Endodermal cell (in vitro differentiated cells): ENCODE measurements at places on chromosomes 7 and 10.
A peak's percentile ranks its signal among the peaks of the same experiment; 100 is the strongest.

DNA sequence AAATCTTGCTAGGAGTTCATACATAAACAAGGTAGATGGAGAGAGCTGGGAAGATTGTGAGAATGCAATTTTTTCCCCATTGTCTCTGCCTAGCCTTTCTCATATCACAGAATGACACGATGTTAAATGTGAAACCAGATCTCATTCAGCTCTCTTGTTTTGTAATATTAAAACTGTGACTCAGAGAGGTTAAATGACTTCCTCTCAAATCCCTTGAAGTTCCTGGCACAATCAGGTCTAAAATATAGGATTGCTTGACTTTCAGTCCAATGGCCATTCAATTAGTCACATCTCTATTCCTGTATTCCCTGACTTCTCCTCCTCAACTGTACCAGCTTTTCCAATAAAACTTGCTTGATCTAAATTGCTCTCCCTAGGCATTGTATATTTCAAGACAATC is 3.1 kb downstream of the ANKRD22 start:
- no peak for DNase-seq

DNA sequence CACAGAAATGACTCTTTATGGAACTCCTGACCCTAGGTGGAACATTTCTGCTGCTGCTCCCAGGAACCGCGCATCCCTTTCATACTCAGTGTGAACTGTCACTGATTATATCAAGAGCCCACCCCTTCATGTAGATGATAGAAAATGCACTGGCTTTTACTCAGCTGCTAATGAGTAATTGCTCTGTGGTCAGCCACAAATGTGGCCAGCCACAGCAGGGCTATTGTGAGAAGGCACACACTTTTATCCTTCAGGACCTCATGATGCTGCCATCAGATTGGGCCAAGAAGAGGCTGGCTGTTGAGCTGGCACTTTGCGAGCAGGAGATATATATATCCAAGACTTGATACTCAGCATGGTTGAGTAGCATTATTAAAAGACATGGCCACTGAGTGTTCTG is 124.7 kb downstream of the CFAP58 start:
- DNase-seq: no peak

DNA sequence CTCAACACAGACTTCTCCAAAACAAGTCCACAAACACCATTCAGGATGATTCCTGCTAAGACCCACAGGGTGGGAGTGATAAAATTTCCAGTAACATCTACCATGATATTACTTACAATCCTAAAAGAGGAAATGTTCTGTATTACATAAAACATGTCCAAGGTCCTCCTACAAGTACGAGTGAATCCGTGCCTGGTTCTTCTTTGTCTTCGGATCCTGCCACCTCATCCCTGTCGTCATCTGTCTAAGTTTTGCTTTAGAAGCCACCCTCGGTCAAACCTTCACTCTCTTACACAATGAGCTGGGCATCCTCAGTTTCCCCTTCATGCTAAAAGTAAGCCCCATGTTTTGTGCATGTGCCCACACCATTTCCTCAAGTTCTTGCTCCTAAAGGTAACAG is 279.0 kb downstream of the KCNMA1 start:
- DNase-seq: no peak

GRCh38 chr10:133088179-133088955 is 643 bp downstream of the ADGRA1 start:
- peak; percentile 70 for DNase-seq

GRCh38 chr10:106053061-106053460 is 1111.4 kb downstream of the SORCS1 start:
- no peak for DNase-seq

DNA sequence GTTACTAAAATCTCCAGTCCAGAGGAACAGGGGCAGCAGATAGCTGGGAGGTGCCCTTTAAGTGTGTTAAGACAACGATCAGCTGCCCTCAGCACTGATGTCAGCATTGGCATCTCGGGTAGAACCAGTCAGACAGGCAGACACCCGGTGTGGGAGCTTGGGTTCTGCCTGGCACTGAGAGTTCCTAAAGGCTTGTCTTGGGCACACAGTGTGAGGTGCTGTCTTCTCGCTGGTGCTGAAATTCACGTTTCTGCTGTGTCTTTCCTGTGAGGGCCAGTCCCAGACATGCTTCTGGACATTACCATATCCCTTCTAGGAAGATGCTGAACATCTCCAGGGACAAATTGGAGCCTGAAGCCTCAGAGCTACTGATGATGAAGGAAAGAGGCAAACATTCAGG is 156.2 kb downstream of the DNAJB6 start:
- peak; percentile 55 for DNase-seq

DNA sequence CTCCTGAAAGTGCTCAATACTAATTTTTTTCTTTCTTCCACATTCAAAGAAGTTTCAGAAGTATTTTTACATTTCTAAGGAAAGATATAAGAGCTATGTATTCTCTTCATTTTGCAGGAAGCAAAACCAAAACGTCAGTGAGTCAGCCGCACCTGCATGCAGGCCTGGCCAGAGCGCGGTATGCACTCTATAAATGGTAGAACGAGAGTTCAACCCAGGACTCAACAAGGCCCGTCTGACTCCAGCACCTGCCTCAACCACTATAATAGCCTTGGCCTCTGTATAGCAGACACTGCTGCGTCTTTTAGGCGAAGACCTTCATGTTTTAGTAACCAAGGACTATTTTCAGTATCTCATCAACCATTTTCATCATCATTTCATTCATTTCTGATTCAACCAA is 113.2 kb downstream of the KMT2E start:
- no peak for DNase-seq

GRCh38 chr7:21281193-21281592 is 146.7 kb upstream of the SP4 start:
- DNase-seq: no peak

DNA sequence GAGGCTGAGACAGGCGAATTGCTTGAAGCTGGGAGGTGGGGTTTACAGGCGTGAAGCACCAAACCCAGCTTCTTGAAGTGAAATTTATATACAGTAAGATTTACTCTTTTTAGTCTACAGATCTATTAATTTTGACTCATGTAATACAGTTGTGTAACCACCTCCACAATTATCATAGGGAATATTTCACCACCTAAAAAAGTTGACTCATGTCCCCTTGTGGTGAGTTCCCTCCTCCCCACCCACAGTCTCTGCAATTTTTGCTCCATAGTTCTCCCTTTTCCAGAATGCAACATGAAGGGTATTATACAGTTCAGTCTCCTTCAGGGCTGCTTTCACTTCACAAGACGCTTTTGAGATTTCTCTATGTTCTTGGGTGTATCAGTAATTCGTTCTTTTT is 156.8 kb downstream of the FAM107B start:
- DNase-seq: no peak

GRCh38 chr10:73478636-73479035 is 17.2 kb downstream of the PPP3CB start:
- no peak for DNase-seq

- no peak for DNase-seq
Measured at GRCh38 chr7:34064519-34065158, 159.3 kb downstream of the BMPER start.

GRCh38 chr10:98086837-98087708 is 47.4 kb upstream of the R3HCC1L start:
- no peak for DNase-seq
